ENCODE measurements at places on chromosomes 11 and 22.

DNA sequence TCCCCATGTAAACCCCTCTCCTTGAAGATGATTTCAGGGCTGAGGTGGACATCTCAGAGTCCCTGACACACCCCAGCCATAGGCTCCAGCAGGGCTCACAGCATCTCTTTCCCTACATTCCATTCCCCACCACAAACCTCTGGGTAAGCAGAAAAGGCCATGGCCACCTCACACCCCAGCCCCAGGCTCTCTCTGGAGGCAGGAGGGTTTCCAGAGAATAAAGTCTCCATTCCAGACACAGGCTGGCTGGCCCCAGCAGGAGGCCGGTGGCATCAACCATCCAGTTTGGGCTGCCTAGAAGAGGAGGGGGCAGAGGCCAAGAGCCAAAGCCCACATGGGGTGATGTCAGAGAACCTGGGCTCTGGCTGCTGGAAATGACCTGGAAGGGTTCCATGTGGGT is 61.4 kb downstream of the TP53I11 start:
- DNase-seq: no peak

DNA sequence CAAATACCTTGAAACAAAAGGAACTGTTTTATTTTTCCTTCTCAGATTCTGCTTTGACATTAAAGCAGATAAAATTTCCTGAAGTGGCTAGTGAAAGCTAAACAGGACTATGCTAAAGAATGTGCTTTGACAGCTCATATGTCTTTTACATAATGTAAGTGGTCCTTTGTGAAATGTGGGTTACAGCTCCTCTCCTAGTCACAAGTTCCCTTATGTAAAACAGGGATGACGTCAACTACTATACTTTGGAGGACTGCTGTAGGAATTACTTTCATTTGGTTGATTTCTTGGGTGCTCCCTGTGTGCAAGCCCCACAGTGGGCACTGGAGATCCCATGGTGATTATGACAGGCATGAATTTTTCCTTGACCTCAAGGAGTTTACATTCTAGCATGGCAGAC is 216.6 kb upstream of the NARS2 start:
- DNase-seq: no peak

GRCh38 chr11:44571871-44572270 is 6.4 kb downstream of the CD82 start:
- DNase-seq: no peak

- DNase-seq: no peak
These were observed 30.9 kb downstream of the KCNQ1OT1 start for GRCh38 chr11:2668876-2669275.

- DNase-seq: peak; percentile 72
These were observed 56.0 kb downstream of the DCUN1D5 start for GRCh38 chr11:103035791-103036434.

DNA sequence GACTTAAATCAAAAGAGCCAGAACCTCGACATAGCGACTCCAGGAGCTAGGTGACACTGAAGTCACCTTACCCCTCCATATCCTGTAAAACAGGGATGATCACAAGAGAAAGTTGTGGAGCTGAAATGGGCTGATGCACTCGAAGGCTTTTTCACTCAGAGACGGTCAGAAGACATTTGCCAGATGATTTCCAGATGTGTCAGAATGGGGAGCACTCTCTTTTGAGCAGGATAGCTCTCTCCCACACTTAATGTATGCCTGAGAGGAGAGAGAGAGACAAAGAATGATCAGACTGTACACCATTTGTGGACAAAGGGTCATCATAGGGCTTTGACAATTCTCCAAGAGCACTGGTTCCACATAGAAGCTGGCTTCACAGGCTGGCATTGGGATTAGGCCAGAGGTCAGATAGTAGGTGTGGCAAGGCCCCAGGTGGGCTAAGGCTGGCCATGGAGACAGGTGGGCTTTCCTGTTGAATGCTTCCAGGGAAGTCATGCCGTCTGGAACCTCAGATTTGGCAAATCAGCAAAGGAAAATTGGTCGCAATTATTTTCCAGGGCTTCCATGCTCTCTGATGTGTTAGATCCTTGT is 42.3 kb upstream of the ETS1 start:
- no peak for DNase-seq

DNA sequence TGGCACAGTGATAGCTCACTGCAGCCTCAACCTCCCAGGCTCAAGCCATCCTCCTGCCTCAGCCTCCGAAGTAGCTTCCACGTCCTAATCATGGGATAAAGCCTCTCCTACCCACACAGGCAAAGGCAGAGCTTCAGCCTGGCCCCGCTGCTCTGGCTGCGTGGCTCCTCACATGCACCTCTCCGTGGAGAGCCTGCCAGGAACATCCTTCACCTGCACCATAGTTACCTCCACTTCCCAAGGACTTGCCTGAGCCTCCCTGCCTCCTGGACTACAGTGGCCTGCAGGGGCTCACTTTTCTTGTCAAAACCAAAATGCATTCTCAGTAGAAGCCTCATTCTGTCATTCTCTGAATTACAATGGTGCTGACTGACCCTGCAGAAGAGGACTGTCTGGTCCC is 6.5 kb downstream of the C11orf16 start:
- no peak for DNase-seq

GRCh38 chr22:43800970-43801369 is 11.1 kb downstream of the EFCAB6 start:
- no peak for DNase-seq

DNA sequence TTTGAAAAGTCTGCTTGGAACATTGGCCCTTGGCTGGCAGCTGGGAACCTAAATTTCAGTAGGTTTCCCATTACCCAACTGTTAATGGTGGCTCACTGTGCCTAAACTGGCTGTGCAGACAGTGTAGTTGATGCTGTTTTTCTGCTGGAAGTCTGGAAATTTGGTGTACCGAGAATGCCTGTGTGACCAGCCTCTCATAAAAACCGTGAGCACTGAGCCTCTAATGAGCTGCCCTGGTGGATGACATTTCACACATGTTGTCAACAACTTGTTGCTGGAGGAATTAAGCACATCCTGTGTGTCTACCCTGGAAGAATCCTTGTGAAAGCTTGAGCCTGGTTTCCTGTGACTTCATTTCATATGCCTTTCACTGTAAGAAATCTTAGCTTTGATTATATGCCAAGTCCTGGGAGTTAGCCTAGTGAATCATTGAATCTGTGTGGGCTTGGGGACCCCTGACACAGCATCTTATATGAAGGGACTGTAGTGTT is 131.1 kb downstream of the LDLRAD3 start:
- DNase-seq: peak; percentile 60

- DNase-seq: no peak
These were observed 77.6 kb downstream of the MYO7A start for GRCh38 chr11:77205467-77206263.

DNA sequence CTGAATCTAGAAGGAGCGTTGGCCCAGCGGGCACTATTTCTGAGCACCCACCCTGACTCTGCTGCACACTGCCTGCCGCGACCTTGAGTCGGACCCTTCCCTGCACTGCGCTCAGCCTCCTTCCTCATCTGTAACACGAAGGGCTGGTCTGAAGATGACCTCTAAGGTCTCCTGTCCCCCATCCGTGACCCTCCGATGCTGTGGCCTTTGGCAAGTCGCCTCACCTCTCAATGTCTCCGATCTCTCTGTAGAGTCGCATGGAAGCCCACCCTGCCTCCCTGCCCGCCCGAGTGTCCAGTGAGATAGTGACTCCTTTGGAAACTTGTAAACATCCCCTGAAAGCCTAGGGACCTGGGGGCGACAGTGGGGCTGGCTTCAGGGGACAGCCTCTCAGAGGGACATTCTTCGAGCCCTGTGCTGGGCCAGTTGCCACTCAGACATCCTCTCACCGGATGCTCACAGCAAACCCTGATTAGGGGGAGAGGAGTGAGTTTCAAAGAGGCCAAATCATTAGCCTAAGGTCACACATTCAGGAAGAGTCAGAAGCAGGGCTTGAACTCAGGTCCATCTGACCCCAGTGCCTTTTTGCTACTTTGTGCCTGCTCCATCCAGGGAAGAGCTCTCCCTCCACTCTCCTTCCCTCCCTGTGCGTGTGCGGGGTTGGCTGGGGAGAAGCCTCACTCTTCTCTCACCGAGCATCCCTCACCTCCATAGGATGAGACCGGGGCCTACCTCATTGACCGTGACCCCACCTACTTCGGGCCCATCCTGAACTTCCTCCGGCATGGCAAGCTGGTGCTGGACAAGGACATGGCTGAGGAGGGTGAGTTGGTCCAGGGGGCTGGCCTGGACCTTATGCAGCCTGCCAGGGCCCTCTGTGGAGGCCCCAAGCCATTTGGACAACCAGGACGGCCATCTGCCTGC is 1.1 kb downstream of the KCTD17 start:
- no peak for DNase-seq

GRCh38 chr11:70871881-70872280 is 380.5 kb downstream of the SHANK2 start:
- no peak for DNase-seq

DNA sequence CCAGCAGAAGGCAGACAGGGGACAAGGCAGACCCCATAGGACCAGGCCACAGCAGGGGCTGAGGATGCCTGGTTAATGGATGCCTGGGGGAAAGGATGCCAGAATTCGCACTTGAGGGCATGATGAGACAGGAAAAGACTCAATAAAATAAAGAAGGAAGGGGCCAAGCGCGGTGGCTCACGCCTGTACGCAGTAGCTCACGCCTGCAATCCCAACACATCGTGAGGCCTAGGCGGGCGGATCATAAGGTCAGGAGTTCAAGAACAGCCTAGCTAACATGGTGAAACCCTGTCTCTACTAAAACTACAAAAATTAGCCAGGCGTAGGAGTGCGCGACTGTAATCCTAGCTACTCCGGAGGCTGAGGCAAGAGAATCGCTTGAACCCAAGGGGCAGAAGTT is 9.8 kb downstream of the APOBEC3D start:
- DNase-seq: no peak

DNA sequence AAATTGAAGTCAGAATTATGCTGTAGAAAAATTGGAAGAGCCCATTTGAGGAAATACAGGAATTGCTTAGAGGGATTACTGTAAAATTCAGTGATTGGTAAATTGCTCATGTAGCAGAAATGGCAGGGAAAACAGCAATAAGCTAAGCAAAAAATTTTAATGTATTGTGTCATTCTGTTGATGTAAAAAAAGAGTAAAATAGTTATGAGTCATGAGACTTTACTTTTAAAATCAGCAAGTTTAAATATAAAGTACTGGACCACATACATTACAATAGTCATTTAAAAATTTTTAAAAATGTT is 10.4 kb downstream of the PDHX start:
- no peak for DNase-seq

DNA sequence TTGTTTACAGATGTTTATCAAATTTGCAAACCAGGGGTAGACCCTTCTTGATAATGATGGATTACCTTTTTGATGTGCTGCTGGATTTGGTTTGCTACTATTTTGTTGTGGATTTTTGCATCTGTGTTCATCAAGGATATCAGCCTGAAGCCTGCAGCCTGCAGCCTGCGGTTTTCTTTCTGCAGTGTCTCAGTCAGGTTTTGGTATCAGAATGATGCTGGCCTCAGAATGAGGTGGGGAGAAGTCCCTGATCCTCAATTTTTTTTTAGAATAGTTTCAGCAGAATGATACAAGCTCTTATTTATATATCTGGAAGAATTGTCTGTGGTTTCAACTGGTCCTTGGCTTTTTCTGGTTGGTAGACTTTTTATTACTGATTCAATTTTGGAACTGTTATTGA is 19.7 kb upstream of the RAB38 start:
- no peak for DNase-seq

- DNase-seq: no peak
These were observed 21.7 kb downstream of the GRAMD4 start for GRCh38 chr22:46641811-46642266.

- no peak for DNase-seq
These were observed 47.3 kb upstream of the WNT7B start for GRCh38 chr22:46024136-46024840.

- DNase-seq: no peak
These were observed 538.4 kb downstream of the TBC1D22A start for GRCh38 chr22:47300698-47301405.

GRCh38 chr11:73192272-73192671 is 25.8 kb upstream of the P2RY2 start:
- no peak for DNase-seq

DNA sequence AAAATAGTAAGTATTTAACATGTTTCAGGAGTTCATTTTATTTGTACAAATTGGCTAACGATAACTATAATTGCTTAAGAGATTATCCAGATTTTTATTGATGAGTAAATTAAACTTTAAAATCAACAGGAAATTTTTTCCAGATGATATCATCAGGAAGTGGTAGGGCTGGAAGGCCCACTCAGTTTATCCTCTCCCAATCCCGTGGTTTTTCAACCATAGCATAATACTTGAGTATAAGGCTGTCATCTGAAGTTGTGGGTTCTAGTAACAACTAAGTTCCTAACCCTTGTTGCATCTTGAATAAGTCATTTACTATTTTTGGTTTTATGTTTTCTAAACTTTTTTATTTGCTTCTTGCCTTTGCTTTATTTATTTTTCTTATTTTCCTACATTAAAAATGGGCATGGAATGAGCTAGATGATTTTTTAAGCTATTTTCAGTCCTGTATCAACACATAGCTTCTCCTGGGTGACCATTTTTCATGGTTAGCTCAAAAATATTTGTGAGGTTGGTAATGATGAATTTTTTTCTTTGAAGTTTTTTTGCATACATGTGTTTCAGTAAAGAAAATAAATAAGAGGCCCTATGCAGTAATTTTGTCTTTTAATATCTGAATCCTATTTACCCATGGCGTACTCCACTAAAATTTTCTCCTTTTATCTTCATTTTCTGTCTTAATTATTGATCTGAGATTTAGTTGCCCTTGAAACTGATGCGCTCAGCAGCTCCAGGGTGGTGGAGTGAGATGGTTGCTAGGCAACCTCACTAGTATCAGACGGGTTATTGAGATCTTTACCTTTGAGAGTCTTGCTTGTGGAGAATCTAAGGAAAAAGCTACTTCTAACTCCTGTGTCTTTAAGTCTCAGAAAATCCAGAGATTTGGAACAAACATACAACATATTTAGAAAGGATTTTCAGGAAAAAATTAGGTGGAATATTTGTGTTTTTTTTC is 452.0 kb upstream of the CCDC179 start:
- no peak for DNase-seq

DNA sequence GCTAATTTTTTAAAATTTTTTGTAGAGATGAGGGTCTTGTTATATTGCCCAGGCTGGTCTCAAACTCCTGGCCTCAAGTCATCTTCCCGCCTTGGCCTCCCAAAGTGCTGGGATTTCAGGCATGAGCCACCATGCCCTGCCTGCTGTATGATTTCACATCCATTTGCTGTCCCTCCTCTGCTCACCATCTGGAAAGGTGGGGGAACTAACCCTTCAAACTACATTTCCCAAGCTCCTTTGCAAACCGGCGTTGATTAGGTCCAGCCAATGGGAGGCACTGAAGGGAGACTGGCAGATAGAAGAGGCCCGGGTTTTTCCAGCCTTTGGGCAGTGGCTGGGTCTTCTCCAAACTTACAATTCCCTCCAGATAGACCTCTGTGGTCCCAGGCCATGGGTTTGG is 19.3 kb downstream of the RFPL1 start:
- DNase-seq: no peak

GRCh38 chr11:12771875-12772274 is 97.7 kb downstream of the TEAD1 start:
- no peak for DNase-seq

DNA sequence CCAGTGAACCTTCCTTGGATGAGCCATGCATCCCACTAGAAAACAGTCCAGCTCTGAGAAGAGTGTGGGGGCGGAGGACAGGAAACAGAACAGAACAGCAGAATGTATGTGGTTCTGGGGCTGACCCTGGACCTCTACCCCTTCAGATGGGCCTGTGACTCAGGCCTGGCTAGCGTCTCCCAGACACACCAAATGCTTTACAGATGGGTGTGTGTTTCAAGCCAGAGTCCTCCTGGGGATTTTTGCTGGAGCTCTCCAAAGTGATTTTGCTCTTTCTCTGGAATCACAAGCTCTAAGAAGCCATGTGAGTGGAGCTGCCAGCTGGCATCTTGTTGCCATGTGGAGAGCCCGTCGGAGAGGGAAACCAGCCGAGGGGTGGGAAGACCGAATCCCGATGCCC is 13.2 kb upstream of the C1QTNF4 start:
- DNase-seq: peak; percentile 98
